ENCODE measurements at places on chromosomes 7 and 10.

GRCh38 chr10:12349629-12350166 lies 351 bp downstream of the CAMK1D start:
- DNase-seq = no peak

- no peak for DNase-seq
Measured at GRCh38 chr10:103566536-103566935, 73.0 kb downstream of the NEURL1 start.

DNA sequence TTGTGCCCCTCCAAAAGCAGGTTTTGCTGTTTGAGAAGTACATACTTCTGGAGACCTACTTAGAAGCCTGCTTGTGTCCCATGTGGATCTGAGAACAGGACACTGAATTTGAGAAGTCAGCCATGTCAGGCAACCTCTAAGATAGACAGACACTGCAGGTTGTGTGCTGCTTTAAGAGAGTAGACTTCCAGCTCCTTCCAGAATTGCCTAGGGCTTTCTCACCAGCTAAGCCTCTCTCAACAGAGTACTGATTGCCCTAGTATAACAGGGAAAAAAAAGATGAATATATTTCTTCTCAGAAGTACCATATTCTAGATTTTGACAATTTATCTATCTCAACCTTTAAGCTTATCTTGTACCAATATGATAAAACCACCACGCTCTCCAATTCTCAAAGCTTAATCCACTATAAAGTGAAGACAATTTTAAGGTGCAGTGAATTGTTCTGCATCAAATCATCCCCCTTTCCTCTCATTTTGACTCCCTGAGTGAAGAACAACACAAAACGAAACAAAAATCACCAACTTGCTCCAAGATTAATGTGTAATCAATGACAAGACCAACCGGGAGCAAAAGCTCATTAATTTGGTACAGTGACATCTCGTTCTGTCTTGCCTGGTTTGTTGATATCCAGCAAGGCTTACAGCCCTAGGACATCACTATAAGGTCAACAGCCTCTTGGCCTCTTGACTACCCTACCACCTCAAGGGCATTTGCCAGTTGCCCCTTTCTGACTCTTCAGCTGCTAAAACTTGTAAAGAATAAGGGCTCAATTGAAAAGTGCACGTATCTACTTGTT lies 214.6 kb downstream of the SORCS1 start:
- no peak for DNase-seq

DNA sequence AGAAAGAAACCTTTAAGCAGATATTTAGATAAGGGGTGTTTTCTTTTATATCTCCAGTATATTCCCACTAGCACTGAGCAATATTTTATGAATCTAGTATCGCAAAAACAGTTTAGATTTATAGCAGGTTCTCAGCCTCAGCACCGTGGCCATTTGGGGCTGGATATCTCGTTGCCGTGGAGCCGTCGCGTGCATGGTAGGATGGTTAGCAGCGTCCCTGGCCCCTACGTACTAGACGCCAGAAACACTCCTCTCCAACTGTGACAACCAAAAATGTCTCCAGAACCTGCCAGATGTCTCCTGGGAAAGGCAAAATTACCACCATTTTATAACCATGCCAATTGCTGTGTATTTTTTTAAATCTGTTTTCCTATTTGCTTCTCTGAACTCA lies 172.9 kb downstream of the CACNB2 start:
- DNase-seq = no peak

GRCh38 chr7:42726066-42726785 lies 185.6 kb downstream of the C7orf25 start:
- DNase-seq = no peak

- DNase-seq = no peak
Measured at GRCh38 chr7:126524967-126525366, 727.8 kb downstream of the GRM8 start.

GRCh38 chr7:157609932-157610640 lies 273.3 kb downstream of the DNAJB6 start:
- no peak for DNase-seq

- DNase-seq = no peak
Measured at GRCh38 chr10:4474829-4475228, 351.2 kb upstream of the AKR1E2 start.

GRCh38 chr10:59106441-59106840 lies 70.0 kb upstream of the PHYHIPL start:
- no peak for DNase-seq

Measured in astrocyte of the spinal cord (primary cell).